Motor neuron (in vitro differentiated cells): ENCODE measurements at places on chromosomes 4 and X.

DNA sequence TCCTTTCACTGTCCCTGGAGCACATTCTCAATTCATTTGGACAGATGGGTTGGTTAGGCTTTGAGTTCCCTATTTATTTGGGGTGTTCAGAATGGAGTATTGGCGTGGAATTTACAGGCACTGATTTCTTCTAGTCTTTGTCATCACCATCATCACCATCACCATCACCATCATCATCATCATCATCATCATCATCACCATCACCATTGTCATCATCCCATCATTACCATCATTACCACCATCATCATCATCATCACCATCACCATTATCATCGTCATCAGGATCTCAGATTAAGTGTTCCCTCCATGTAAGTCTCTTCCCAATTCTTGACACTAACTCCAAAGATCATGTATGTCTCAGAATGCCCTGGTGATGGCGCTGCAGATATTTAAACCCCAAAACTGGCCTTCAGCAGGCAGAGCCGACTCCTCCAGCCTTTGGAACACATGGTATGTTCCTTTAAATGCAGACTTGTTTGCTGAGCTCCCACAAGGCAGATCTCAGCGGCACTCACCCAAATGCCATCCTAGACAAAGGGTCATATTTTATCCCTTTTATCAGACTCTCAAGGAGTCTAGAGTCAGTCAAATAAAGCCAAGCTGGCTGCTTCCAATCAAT lies 19.8 kb upstream of the FAM9A start:
- no peak for ATAC-seq

- no peak for ATAC-seq
Measured at GRCh38 chr4:47118192-47118929, 87.0 kb downstream of the GABRB1 start.

DNA sequence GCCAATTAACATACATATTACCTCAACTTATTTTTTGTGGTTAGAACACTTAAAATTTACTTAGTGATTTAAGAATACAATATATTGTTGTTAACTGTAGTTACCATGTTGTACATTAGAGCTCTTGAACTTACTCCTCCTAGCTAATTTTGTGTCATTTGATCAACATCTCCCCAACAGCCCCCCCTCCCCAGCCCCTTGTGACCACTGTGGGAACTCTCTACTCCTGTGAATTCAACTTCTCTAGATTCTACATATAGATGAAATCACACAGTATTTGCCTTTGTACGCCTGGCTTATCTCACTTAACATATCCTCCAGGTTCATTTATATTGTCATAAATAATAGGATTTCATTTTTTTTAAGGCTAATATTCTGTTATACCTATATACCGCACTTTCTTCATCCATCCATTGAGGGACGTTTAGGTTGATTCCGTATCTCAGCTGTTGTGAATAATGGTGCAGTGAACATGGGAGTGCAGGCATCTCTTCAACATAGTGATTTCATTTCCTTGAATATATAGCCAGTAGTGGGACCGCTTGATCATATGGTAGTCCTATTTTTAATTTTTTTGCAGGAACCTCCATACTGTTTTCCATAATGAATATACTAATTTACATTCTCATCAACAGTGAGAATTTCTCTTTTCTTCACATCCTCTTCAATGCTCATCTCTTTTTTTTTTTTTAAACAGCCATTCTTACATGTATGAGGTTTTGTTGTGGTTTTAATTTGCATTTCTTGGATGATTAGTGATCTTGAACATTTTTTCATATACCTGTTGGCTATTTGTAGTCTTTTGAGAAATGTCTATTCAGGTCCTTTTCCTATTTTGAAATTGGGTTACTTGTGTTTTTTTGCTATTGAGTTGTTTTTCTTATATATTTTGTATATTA lies 66.8 kb downstream of the RAPGEF2 start:
- no peak for ATAC-seq

DNA sequence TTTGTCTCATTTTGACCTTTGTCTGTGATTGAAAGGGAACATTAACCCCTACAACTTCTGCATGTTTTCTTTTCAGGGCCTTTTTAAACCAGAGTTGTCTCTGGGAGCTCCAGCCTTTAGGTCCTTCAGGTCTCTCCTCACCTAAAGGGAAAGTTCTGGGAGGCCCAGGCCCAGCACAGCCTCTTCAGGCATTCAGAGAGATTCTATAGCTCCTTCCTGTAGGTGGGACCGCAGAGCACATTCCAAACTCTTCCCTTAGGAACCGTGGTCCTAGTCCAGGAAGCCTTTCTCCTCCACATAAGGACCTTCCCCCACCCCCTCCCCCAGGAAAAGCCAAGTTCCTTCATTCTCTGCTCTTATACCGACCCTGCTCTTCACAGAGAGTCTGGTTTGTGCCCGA lies 14.9 kb downstream of the NKX6-1 start:
- ATAC-seq: no peak

DNA sequence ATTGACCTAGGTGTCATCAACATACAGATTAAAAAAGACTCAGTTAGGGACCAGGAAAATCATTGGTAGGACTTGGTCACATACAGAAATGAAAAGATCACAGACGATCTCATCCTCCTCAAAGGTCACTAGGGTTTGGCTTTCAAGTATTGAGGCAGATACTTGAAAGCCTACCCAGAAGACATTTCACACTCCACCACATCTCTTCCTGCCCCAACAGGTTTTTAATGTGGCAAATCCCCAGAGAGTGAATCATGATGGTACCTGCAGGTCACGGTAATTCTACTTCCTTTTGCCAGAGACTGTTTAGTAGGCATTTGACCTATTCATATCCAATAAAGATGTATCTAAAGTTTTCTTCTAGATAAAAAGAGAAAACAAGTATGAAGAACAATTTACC lies 44.1 kb downstream of the INPP4B start:
- ATAC-seq: no peak

DNA sequence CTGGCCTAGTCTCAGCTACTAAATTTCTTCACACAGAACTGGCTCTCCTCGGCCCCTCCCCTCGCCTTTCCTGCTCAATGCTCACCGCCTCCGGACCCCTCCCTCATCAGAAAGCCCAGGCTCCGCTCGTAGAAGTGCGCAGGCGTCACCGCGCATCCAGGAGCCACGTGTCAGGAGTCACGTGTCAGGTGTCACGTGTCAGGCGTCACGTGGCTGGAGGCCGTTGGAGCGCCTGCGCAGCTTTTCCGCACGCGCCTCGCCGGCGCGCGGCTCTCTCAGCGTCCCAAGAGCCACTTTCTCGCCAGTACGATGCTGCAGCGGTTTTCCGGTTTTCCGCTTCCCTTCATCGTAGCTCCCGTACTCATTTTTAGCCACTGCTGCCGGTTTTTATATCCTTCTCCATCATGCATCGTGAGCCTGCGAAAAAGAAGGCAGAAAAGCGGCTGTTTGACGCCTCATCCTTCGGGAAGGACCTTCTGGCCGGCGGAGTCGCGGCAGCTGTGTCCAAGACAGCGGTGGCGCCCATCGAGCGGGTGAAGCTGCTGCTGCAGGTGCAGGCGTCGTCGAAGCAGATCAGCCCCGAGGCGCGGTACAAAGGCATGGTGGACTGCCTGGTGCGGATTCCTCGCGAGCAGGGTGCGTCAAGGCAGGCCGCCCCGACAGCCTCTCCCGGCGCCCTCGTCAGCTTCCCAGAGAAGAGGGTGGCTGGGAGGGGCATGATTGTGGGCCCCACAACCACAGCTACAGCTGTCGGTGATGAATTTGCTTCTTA lies at the start of gene SLC25A31:
Gene SLC25A31, plus strand, starts transcription at position 259 of the 772 bp plus-strand sequence. Its CDS starts 146 bp downstream, at position 405.
- no peak for ATAC-seq

GRCh38 chr4:186557061-186557460 lies 1.7 kb upstream of the MTNR1A start:
- no peak for ATAC-seq

- ATAC-seq: no peak
Measured at GRCh38 chrX:386239-386767, 404 bp downstream of the PPP2R3B start.

- no peak for ATAC-seq
Measured at GRCh38 chrX:146755214-146755613, 54.4 kb upstream of the CXorf51B start.

DNA sequence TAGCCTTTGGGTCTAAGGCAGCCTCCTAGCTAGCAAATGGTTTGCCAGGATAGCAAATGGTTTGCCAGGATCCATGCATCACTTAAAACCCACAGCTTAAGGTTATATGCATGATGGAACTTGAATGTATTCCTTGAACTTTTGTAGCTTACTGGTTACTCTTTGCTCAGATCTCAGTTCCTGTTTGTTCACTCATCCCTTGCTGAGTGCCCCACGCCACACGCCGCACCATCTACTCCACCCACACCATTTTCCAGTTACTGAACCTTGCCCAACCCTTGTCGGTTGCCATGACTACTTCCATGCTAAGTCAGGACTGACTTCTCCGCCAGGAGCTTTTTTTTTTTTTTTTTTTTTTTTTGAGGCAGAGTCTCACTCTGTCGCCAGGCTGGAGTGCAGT lies 29.5 kb upstream of the XIAP start:
- ATAC-seq: peak; percentile 57

DNA sequence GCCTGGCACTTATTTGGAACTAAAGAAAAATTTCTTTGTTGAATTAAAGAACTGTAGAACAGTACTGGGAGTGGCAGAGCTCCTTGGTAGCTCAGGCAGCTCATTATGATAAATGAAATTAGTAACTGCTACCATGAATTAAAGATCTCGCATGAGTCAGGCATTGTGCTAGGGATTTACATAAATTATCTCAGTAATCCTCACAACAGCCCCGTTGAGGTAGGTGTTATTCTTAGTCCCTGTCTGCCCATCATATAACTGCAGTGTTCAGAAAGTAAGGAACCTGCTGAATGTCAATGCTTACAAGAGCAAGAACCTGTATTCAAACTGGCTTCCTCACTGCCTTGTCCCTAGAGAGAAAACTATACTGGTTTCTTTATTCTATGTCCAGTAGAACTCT lies 108.3 kb downstream of the NLGN4X start:
- no peak for ATAC-seq

DNA sequence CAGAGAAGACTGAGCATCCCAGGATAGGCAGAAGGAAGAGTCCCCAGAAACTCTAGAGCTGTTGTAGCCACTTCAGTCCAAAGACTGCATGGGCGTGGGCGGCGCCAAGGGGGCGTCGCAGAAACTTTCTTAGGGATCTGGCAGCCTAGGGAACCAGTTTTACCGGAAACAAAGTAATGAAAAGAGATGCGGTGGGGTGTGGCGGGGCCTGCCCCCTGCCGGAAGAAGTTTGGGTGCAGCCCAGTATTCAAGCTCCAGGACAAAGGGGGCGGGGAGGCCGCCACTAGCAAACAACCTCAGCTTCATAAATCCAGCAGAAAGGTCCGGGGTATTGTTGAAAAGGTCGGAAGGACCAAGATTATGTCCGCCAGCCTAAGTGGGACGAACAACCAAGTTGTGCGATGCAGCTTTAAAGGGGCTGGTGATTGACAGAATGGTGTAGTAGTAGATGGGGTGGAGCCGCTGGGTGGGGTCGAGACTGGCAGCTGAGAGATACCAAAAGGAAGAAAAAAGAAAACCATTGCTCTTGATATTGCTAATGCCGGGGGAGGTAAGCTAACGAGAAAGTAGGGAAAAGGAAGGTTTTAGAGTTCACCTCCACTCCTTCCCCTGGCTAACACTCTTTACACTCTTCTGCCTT lies 190.5 kb downstream of the RRAGB start:
- ATAC-seq: peak; percentile 83

DNA sequence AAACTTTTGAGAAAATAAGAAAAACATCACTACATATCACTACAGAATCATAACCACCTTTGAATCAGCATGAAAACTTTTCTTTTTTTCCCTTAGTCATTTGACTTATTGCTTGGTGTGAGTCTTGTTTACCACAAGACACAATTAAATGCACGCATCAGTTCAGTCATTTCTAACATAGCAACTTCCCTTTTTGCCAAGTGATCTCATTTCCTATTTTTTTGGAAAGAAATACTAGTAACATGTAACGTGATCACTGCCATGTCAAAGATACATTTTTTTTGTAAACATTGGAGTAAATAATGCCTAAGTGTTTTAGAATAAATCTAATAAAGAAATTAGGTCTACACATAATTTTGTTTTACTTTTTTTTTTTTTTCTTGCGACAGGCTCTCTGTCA lies 5.1 kb upstream of the CXCL8 start:
- no peak for ATAC-seq

GRCh38 chr4:19580095-19580494 lies 671.6 kb upstream of the SLIT2 start:
- ATAC-seq: peak; percentile 37

GRCh38 chrX:110746014-110746413 lies 49.6 kb downstream of the CHRDL1 start:
- no peak for ATAC-seq

DNA sequence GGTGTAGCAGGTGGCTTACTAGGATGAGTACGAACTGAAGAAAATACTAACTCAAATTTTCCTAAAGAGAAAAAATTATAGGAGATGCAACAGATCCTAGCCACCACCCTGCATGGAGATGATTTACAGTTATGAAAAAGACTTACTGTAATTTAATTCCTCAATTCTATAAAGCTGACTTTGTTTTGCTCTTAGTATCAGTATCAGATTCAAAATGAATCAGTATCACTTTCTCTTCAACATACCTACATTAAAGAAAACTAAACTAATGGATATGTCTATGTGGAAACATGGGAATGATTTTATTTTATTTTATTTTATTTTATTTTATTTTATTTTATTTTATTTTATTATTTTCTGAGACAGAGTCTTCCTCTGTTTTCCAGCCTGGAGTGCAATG lies 525.8 kb downstream of the NLGN4X start:
- ATAC-seq: no peak

GRCh38 chr4:84651499-84651898 lies 68.6 kb downstream of the CDS1 start:
- ATAC-seq: no peak

- ATAC-seq: no peak
Measured at GRCh38 chr4:7327341-7327885, 107.3 kb downstream of the PSAPL1 start.

DNA sequence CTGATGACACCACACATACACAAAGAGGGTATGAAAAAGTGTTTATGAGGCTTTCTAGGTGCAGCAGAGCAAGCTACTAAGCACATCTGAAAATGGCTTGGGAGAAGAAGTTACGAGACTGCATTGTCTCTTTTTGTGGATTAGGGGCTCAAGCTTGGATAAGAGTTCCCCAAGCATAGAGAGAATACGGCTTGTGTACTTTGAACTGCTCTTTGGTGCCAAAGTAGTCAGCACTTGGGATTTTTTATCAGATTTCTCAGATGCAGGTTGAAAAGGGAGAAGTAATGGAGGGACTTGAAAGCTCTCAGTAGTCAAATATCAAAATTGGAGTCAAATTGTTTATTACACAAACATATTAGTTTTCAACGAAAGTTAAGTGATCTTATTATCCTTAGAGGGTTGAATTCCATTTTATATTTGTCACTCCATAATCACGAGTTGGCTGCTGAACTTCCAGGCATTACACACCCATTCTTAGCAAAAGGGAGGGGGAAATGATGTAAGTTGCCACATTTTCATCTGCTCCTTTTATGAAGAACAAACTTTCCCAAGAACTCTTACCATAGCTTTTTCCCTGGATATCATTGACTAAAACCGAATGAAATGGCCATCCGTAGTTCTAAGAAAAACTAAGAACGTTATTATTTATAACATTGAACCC lies 1904.9 kb downstream of the PCDH7 start:
- no peak for ATAC-seq

GRCh38 chr4:142846108-142846728 lies at the start of gene INPP4B:
Gene INPP4B, minus strand, starts transcription at chr4:142846301.
- ATAC-seq: peak; percentile 79
